Stimulated activated naive CD4-positive, alpha-beta T cell (primary cell): ENCODE measurements at places on chromosomes 6 and 20.

DNA sequence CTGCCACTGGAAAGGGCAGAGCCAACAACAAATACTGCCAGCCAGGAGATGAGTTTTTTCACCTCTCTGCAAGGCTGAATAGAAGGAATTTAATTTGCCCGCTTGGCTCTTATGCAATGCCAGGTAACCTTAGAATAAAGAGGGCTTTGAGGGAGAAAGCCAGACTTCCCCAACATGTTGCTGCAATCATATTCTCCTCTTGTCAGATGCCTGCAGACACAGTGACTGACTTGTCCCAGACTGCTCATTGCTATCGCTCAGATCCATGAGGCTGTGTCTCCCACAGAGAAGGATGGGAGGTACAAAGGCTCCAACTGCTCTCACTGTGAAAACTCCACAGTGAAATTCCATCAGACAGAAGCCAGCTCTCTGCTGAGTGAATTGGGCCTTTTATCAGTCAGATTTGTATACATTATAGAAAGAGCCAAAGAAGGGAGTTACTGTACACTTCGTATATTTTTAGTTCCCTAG lies 517.0 kb upstream of the ID4 start:
- no peak for DNase-seq

DNA sequence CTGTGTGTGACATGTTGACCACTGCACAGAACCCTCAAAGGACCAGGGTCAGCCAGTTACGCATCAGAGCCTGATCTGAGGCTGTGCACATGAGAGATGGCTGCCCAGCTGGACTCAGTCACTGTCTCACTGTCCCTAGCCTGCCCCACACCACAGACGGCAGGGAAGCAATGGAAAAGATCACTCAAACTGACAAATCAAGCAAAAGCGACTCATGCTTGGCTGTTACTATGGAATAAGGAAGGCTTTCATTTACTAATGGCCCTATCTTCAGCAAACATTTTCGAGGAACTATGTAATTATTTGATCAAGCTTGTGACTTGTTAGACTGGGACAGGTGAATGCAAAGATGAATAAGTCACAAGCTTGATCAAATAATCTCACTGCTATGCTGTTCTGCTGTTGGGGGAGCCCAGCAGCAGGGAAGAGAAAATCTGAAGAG lies 137.0 kb downstream of the SLC23A2 start:
- DNase-seq: no peak

GRCh38 chr6:134703206-134703605 lies 246.7 kb downstream of the ALDH8A1 start:
- DNase-seq: no peak

GRCh38 chr20:16263582-16263981 lies 309.7 kb downstream of the KIF16B start:
- DNase-seq: no peak

GRCh38 chr20:21102603-21103311 lies 3.4 kb downstream of the LINC00237 start:
- peak; percentile 68 for DNase-seq

DNA sequence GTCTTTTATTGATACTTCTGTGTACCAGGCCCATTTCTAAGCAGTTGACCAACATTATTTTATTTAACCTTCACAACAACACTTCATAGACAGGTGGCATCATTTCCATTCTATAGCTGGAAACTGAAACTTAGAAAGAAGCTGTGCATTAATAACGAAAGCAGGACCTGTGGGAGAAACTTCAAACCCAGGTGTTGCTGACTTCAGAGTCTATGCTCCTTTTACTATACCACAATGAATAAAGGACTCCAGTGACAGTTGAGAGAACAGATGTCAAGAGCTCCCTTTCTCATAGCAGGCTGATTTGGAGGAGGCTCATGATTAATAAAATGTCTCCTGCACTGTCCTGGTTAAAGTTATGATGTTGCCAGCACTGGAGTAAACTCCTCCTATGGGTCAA lies 56.6 kb upstream of the POU3F2 start:
- DNase-seq: no peak

GRCh38 chr6:101108286-101108685 lies 227.2 kb upstream of the ASCC3 start:
- no peak for DNase-seq

- no peak for DNase-seq
Observed at GRCh38 chr6:156851454-156851921, 74.3 kb downstream of the ARID1B start.

- DNase-seq: no peak
Observed at GRCh38 chr6:33040157-33040556, 30.8 kb upstream of the HLA-DOA start.

DNA sequence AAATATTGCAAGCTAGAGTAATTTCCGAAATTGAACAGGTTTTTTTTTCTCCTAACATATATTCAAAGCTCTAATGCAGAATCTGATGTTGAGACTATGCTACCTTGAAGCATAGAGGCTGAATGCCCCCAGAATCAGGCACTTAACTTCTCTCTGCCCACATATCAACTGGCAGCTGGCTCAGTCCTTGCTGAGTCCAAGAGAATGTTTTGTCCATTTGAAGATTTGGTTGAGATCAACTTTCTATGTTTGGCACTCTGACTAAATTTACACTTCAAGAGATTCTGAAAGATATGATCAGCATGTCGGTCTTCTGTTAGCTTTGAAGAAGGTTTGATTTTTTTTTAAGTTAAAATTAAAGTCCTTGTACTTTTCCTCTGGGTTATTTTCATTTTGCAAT lies 1298.1 kb downstream of the EPHA7 start:
- DNase-seq: no peak

DNA sequence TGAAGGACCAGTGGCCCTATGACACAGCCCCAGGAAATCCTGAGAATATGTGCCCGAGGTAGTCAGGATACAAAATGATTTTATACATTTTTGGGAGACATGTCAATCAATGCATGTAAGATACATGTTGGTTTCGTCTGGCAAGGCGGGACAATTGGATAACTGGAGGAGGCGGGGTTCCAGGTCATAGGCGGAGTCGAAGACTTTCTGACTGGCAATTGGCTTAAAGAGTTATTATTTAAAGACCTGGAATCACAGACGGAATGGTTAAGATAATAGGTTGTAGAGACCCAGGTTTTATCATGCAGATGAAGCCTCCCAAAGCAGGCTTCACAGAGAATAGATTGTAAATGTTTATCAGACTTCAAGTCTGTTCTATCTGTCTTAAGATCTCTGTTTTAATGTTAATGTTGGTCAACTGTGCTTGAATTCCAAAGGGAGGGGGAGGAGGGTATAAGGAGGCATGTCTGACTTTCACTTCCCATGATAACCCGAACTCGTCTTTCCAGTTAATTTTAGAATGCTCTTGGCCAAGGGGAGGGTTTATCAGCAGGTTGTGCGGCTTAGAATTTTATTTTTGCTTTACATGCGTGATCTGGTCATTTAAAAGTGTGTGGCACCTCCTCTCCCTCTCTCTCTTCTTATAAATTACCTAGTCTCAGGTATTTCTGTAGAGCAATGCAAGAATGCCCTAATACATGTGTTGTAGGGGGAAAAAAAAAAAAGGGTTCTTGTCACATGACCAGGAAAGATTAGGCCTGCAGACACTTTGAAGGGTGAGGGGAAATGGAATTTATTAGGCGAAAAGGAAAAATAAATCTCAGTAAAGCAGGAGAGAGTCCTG lies 230.7 kb downstream of the NFATC2 start:
- no peak for DNase-seq

- no peak for DNase-seq
Observed at GRCh38 chr6:44386364-44386928, 1.1 kb upstream of the CDC5L start.

DNA sequence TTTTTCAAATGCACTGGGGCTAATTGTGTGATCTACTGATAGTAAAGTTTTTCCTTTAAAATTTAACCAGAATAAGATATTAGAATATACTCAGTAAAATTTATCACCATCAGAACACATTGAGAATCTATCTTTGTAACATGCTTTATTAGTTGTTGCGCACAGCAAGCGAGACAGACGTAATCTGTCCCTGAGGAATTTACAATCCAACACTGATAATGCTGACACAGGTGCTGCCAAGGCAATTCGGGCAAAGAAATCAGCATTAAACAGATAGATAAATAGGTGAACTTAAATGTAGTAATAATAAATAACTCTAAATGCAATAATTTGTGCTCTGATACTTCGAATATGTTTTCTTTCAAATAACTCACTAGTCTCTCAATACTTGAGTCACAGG lies 607.2 kb downstream of the HTR1B start:
- DNase-seq: no peak

GRCh38 chr6:104705916-104706442 lies 153.7 kb downstream of the HACE1 start:
- DNase-seq: no peak

- DNase-seq: no peak
Observed at GRCh38 chr6:30168741-30169140, 5.4 kb downstream of the TRIM15 start.

- no peak for DNase-seq
Observed at GRCh38 chr20:62889411-62889810, 27.8 kb upstream of the TCFL5 start.

DNA sequence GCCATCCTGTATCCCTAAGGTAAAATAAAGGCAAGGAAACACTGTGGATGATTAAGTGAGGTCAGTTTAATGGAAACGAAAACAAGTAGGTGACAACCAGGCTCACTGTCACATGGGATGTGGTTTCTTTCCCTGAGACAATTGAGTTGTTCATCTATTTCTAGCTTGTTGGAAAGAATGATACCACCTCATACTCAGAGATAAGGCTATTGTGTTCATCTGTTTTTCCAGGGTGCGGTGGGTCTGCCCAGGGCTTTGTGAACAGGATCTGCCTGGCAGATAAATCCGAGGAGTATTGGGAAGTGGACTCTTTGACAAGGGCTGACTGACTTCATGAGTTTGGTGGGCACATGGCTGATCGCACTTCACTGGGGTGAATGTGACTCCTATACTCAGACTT lies 80.8 kb upstream of the TIAM2 start:
- DNase-seq: no peak

GRCh38 chr20:43942667-43943285 lies 28.1 kb downstream of the TOX2 start:
- DNase-seq: no peak

DNA sequence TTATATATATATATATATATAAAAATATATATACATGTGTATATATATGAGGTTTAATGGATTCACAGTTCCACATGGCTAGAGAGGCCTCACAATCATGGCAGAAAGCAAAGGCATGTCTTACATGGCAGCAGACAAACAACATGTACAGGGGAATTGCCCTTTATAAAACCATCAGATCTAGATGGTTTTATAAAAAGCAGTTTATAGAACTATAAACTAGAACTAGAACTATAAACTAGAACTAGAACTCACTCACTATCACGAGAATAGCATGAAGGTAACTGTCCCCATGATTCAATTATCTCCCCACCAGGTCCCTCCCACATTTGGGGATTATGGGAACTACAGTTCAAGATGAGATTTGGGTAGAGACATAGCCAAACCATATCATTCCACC lies 56.8 kb downstream of the PDSS2 start:
- DNase-seq: no peak

DNA sequence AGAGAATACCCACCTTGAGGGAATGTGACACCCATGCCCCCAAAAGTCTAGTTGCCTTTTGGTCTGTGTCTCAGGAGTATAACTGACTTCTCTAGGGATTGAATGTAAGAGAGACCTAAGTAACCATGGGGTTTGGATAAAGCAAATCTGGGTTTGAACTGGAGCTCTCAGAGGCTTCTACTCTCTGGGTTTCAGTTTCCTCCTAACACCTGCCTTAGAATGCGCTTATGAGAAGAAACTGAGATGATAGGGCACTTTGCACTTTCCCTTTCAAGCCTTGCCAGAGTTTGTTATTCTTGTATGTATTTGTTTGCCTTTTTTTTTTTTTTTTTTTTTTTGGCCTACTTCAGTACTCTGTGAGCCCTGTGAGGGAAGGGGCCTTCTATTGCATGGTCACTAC lies 19.4 kb downstream of the SDHAF4 start:
- no peak for DNase-seq

GRCh38 chr6:125019918-125020317 lies 57.7 kb downstream of the RNF217 start:
- DNase-seq: no peak

GRCh38 chr6:22673474-22673873 lies 104.1 kb downstream of the HDGFL1 start:
- DNase-seq: no peak
